ENCODE measurements at places on chromosomes 5 and 9. TPM values are rescaled to one million over a fixed set of nuclear protein-coding genes. Genes with fewer than 3 reads are reported as not detected.

GRCh38 chr9:119020730-119021333, 348.4 kb downstream of the BRINP1 start:
- no peak for DNase-seq

DNA sequence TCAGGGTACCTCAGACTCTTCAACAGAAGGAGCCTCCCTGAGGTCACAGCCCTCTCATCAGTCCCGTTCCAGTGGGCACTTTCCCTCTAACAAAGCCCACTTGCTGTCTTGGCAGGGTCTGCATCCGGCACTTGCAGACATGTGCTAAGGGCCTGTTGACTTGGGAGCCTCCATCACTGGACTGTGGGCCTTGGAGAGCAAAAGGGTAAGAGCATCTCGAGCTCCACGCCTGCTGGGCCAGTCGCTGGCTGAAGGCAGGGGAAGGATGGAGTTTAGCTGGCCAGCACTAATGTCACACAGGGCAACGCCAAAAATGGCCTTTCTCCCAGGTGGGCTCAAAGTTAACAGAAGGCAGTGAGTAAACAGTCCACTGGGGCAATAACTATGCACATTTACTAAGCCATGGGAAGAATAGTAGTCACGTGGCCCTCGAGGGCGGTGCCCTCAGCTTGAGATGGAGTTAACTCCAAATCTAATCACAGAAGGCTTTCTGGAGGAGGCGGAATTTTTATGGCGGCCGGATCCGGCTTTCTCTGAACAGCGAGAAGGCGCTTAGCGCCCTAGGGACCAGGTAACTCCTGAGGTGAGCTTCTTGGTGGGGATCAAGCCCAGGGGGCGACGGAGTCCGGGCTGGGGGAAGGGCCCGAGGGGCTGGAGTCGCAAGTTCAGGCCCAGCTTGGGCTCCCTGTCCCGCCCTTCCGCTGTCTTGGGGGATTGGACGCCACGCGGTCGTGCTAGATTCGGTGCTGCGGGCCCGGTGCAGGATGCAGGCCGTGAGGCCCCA, 2.0 kb upstream of the NSD1 start:
- DNase-seq = no peak

GRCh38 chr5:153896117-153896516, 142.6 kb downstream of the FAM114A2 start:
- peak; percentile 21 for DNase-seq

- no peak for DNase-seq
These were observed 183.7 kb downstream of the TLR4 start for GRCh38 chr9:117887941-117888340.

DNA sequence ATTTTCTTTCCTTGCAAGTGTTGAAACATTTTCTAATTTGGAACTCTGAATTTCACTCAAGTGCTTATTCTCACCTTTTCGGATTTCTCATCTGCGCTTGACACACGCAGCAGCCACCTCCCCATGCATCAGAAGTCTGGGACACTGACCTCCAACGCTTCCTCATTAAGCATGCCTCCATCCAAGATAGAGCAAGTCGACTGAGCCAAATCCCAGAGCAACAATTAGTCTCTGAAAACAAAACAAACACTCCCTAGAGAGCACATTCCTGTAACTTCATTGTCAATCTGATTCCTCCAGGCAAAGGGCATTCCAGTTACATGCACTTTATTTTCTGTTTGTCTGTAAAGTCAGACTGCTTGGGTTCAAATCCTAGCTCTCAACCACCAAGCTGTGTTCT, 5.7 kb downstream of the CD180 start:
- DNase-seq = no peak

- no peak for DNase-seq
These were observed 29.6 kb downstream of the SPRY4 start for GRCh38 chr5:142295084-142295758.

- no peak for DNase-seq
These were observed 871.4 kb upstream of the C9orf72 start for GRCh38 chr9:28444637-28445036.

DNA sequence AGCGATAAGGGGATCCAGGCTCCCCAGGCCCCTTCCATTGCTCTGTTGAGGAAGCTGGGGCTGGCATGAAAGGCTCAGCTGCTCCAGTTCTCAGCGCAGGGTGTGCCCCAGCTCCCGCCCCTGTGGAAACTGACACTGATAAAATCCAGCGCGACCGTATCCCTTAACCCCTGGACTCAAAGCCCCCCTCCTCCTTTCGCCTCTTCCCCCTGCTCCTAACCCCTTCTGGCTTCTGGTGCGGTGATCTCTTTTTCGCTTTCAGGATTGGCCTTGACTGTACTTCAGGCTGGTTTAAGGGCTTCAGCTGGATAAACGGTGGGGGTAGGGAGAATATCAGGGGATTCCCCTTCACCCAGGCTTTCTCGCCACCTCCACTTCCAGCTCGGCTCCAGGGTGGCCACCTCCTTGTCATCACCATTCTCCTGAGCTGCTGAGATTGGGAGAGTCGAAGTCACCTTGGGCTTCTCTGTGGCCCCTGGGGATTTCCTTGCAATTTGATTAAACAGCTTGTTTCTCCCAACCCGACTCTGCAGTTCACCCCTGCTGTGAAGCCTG, 843 bp downstream of the BSPRY start:
- DNase-seq = no peak

DNA sequence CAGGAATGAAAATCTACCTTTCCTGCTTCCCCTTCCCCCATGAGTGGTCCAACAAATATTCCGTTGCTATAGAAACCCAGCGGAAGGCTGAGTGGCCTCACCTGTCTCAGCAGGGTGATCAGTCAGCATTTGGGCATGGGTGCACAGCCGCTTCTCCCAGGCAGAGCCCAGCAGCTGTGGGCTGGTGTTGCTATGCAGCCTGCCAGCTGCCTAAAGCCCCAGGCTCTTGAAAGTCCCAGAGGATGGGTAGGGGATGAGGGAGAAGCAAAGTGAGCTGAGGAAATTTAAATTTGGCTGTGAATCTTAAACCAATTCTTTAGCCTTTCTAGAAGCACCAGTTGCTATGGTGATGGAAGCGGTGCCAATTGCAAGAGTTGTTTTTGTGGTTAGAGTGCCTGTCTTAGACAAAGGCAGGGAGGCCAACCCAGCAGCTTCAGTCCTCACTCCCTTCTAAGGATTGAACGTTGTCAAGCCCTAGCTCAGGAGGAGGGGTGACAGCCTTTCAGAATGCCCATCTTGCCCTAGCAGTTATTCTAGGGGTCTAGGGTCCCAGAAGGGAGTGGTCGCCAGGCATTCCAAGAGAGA, 151.5 kb upstream of the PITX1 start:
- peak; percentile 36 for DNase-seq

DNA sequence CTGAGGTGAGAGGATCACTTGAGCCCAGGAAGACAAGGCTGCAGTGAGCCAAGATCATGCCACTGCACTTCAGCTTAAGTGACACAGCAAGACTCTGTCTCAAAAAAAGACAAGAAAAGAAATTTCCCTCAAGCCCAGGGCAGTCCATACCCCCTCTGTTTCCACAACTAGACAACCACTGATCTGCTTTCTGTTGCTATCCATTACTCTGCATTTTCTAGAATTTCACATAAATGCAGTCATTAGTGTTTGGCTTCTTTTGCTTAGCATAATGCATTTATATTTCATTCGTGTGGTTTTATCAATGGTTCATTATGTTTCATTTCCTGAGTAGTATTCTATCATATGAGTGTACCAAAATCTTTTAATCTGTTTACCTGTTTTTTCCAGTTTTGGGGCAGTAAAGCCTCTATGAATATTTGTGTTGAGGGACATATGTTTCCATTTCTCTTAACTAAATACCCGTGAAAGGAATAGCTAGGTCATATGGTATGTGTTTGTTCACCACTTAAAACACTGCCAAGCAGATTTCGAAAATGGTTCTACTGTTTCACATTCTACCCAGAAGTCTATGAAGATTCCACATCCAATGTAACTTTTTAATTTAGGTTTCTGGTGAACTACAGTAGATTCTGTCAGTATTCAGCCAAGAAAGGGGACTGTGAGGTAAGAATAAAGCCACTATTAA, 271.8 kb downstream of the ZNF608 start:
- no peak for DNase-seq

GRCh38 chr9:123008909-123009308, 24.6 kb upstream of the GPR21 start:
- DNase-seq = no peak

The ATG12 gene
- total RNA-seq = 30.5 TPM

The TNC gene
- 45.8 TPM for total RNA-seq

The WNT8A gene
- not detected for total RNA-seq

The FGF18 gene
- total RNA-seq = not detected

The ZNF300 gene
- total RNA-seq = 8.3 TPM

The IFNA21 gene
- not detected for total RNA-seq
